ENCODE measurements at places on chromosomes 5 and 9.

DNA sequence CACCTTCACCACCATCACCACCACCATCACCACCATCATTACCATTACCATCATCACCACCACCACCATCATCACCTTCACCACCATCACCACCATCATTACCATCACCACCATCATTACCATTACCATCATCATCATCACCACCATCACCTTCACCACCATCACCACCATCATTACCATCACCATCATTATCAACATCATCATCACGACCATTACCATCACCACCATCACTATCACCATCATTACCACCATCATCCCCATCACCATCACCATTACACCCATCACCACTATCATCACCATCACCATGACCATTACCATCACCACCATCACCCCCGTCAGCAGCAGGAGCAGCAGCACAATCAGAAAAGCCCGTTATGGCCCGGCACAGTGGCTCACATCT is 89.1 kb downstream of the STK10 start:
- no peak for DNase-seq

DNA sequence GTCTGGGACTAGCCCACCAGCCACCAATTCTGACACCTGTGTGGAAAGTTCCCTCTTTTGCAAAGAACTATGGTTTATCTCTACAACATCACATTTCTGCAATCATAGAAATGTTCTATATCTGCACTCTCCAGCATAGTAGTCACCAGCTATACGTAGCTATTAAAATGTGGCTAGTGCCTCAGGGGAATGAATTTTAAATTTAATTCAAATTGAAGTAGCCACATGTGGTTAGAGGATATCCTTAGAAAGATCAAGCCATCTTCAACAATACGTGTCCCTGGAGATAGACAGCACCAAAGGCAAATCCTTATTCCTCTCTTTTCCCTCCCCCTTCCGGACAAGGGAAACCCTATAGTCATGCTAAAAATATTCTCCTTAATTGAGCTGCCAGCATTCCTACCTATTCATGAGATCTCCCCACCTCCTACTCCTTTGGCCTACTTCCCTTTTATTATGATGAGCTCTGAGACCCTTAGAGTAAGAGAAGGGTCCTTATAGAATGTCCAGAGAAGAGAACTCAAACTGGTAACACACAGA is 11.1 kb downstream of the LCP2 start:
- DNase-seq, result no peak

GRCh38 chr5:89036704-89037489 is 153.9 kb upstream of the MEF2C start:
- no peak for DNase-seq

GRCh38 chr5:39657943-39658342 is 233.2 kb upstream of the DAB2 start:
- DNase-seq, result no peak

- DNase-seq, result peak; percentile 6
These were observed 25.3 kb upstream of the CEP72 start for GRCh38 chr5:586751-587285.

DNA sequence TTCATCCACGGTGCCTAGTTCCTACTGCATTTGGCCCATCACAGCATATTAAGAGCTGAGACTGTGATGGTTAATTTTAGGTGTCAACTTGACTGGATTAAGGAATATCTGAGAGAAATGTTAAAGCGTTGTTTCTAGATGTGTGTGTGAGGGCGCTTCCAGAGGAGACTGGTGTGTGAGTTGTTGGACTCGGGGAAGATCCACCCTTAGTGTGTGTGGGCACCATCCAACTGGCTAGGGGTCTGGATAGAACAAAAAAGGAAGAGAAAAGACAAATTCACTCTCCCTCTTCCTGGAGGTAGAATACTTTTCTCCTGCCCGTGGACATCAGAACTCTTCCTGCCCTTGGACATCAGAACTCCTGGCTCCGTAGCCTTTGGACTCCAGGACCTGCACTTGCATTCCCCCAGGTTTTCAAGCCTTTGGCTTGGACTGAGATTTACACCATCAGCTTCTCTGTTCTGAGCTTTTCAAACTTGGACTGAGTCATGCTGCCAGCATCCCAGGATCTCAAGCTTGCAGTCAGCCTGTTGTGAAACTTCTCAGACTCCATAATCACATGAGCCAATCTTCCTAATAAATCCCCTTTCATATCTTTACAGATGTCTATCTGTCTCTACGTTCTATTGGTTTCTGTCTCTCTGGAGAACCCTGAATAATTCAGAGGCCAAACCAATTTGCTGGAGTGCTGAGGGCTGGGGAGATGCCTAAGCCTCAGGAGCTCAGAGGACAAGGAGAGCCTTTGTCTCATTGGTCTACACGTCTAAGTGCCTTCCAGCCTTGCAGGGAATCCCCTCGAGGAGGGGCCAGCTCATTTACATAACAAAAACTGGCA is 164.5 kb downstream of the DCP2 start:
- peak; percentile 59 for DNase-seq

- DNase-seq, result no peak
These were observed 14.6 kb downstream of the ADAMTS16 start for GRCh38 chr5:5154733-5155132.

DNA sequence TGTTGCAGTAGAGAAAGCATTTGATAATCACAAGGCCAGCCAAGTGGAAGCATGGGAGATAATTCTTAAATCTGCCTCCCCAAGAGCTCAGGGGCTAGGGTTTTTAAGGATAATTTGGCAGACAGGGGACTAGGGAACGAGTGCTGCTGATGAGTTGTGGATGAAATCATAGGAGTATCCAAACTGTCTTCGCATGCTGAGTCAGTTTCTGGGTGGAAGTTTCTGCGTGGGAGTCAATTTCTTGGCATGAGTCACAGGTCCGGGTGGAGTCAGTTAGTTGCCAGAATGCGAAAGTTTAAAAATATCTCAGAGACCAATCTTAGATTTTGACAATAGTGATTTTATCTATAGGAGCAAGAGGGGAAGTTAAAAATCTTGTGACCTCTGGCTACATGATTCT is 112.6 kb downstream of the TMC1 start:
- no peak for DNase-seq

GRCh38 chr9:90455316-90455715 is 187.3 kb downstream of the DIRAS2 start:
- DNase-seq, result no peak

Measured in tibial artery (tissue), 4 donors.